ENCODE measurements at places on chromosomes 5 and 9. TPM values are rescaled to one million over a fixed set of nuclear protein-coding genes. Genes with fewer than 3 reads are reported as not detected.

GLRA1 gene
- not detected for total RNA-seq

DRD1 gene
- not detected for total RNA-seq

TRIP13 gene
- 33.0 TPM for total RNA-seq

IFNE gene
- total RNA-seq: not detected

KIAA1958 gene
- total RNA-seq: 11.4 TPM

PRELID2 gene
- 20.3 TPM for total RNA-seq

BTNL3 gene
- total RNA-seq: not detected

GHR gene
- total RNA-seq: not detected

GRCh38 chr5:1224631-1225030 is 550 bp upstream of the SLC6A18 start:
- H3K4me3 ChIP-seq: no peak overlapping the region
- no peak overlapping the region for H3K27ac ChIP-seq
- peaks cover 9% of the 10 kb centered on the region for H3K27me3 ChIP-seq
- DNase-seq: no peak
- no peaks in the 10 kb centered on the region for H3K36me3 ChIP-seq
- no peaks in the 10 kb centered on the region for H3K4me1 ChIP-seq

DNA sequence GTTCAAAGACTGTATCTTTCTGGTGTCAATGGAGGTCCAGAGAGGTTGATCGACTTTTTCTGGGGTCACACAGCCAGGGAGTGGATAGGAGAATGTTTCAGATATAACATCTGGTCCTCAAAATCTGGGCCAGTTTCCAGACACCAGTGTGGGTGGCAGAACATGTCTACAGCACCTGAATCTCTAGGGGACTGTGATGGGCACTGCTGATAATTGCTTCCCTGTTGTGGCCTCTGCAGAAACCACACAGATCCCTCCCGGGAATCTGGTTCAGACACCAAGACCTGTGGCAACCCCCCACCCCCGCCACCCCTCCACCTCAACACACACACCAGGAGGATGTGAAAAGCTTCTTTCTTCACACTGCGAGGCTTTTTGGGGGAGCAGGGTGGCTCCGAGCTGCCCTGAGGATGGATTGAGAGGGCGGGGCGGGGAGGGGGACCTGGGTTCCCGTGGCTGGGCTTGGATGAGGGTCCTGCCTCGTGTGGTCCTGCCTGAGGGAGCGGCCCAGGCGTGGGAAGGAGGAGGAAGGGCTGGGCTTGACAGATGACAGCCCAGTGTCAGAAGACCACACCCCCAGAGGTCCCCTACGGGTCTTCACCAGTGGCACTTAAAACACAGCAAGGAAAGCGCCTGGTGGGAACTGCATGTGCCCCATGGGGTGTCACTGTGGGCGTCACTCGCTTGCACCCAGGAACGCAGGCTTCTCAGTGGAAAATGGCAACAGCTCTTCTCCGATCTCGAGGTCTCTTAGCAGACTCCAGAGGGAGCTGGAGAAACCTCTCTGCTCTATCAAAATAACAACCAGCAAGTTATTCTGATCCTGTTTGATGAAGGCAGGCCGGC is 55.2 kb downstream of the TRIP13 start:
- H3K4me3 ChIP-seq: no peak overlapping the region
- H3K4me1 ChIP-seq: no peaks in the 10 kb centered on the region
- no peak overlapping the region for H3K27ac ChIP-seq
- H3K36me3 ChIP-seq: no peaks in the 10 kb centered on the region

- H3K4me1 ChIP-seq: no peaks in the 10 kb centered on the region
- DNase-seq: no peak
- H3K4me3 ChIP-seq: no peak overlapping the region
- H3K27ac ChIP-seq: no peak overlapping the region
- no peaks in the 10 kb centered on the region for H3K27me3 ChIP-seq
- H3K36me3 ChIP-seq: no peaks in the 10 kb centered on the region
Observed at GRCh38 chr9:94110821-94111252, 26.6 kb downstream of the PTPDC1 start.

GRCh38 chr5:4945296-4945695 is 194.8 kb upstream of the ADAMTS16 start:
- peaks cover 19% of the 10 kb centered on the region for H3K27me3 ChIP-seq
- H3K4me3 ChIP-seq: no peak overlapping the region
- no peaks in the 10 kb centered on the region for H3K36me3 ChIP-seq
- no peak for DNase-seq
- no peaks in the 10 kb centered on the region for H3K4me1 ChIP-seq
- no peak overlapping the region for H3K27ac ChIP-seq

DNA sequence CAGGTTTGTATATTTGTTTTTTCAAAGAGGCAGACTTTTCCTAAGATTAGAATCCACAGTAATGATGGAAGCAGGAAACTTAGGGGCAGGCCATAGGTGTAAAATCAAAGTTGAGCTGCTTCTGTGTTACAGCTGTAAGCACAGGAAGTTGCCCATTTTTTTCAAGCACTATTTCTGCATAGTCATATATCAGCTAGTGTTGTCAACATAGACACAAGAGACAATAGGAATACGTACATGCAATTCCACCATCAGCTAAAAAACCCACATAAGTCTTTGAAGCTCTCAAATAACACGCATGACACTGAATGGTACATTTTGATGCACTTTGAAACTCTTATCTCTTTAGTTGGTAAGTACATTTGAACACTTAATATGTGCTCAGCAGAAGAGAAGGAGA is 20.2 kb upstream of the SMIM15 start:
- DNase-seq: no peak
- no peaks in the 10 kb centered on the region for H3K4me1 ChIP-seq
- no peaks in the 10 kb centered on the region for H3K36me3 ChIP-seq
- H3K4me3 ChIP-seq: no peak overlapping the region

- H3K4me1 ChIP-seq: no peaks in the 10 kb centered on the region
- no peak overlapping the region for H3K27ac ChIP-seq
- no peak for DNase-seq
- H3K27me3 ChIP-seq: no peaks in the 10 kb centered on the region
- no peaks in the 10 kb centered on the region for H3K36me3 ChIP-seq
Observed at GRCh38 chr5:122183788-122184170, 54.4 kb downstream of the ZNF474 start.

- no peaks in the 10 kb centered on the region for H3K4me1 ChIP-seq
- no peaks in the 10 kb centered on the region for H3K27me3 ChIP-seq
- no peaks in the 10 kb centered on the region for H3K36me3 ChIP-seq
- no peak for DNase-seq
- H3K4me3 ChIP-seq: no peak overlapping the region
- H3K27ac ChIP-seq: no peak overlapping the region
Observed at GRCh38 chr5:174090129-174090528, 44.6 kb downstream of the NSG2 start.

- no peak overlapping the region for H3K4me3 ChIP-seq
- no peaks in the 10 kb centered on the region for H3K27me3 ChIP-seq
- DNase-seq: no peak
Observed at GRCh38 chr5:24805230-24805629, 160.5 kb upstream of the CDH10 start.

DNA sequence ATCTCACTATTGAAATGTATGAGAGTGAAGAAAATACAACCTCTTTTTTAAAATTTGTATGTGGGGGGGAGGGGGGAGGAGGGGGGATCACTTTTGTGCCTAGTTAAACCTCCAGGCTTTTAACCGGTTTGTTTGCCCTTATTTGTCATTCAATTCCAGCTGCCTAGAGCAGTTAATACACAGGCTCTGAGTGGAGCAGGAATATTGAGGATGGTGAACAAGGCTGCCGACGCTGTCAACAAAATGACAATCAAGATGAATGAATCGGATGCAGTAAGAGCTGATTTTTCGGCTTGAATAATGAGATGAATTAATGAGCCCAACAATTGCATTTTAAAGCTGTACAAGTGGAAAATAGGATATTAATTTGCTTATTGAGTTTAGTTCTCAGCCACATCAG is 28.7 kb upstream of the SNX24 start:
- no peaks in the 10 kb centered on the region for H3K4me1 ChIP-seq
- no peak for DNase-seq
- H3K27ac ChIP-seq: no peak overlapping the region

DNA sequence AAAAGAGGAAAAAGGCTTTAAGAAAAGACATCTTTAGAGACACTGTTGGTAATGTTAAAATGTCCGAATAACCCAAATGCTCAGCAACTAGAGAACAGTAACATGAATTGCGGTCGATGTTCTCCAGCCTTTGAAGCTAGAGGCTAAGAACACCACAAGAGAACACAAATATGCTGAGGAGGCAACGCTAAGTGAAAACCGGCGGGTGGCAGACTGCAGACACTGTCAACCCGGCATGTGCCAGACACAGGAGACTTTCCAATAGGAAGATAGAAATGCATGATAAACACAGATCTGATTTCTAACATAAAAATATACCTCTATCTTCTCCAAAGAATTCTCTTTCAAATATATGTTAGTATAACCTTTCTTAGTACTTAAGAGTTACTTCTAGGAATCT is 18.4 kb upstream of the DDX41 start:
- H3K27ac ChIP-seq: no peak overlapping the region
- no peaks in the 10 kb centered on the region for H3K4me1 ChIP-seq
- DNase-seq: no peak
- H3K27me3 ChIP-seq: no peaks in the 10 kb centered on the region
- no peak overlapping the region for H3K4me3 ChIP-seq

GRCh38 chr5:171604195-171604594 is 181.4 kb upstream of the SMIM23 start:
- no peaks in the 10 kb centered on the region for H3K36me3 ChIP-seq
- no peak for DNase-seq
- H3K4me3 ChIP-seq: no peak overlapping the region
- no peaks in the 10 kb centered on the region for H3K4me1 ChIP-seq
- H3K27ac ChIP-seq: no peak overlapping the region
- H3K27me3 ChIP-seq: no peaks in the 10 kb centered on the region

DNA sequence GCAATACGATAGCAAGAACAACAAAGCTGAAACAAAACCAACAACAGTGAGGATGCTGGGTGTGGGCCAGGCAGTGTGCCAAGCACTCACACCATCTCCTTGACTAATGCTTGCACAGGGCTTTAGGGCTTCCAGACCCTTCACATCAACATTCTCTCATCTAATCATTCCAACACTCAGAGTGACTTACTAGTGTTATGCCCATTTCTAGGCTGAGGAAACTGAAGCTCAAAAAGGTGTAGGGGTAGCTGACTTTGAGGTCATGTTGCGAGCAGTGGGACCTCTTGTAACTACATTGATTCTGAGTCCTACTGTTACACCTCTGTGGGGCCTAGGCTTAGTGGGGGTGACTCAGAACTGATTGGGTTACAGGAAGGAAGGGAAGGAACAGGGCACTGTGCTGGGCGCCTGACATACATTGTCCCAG is 9.7 kb downstream of the ANGPTL2 start:
- no peaks in the 10 kb centered on the region for H3K36me3 ChIP-seq
- no peaks in the 10 kb centered on the region for H3K27me3 ChIP-seq
- DNase-seq: no peak
- no peak overlapping the region for H3K4me3 ChIP-seq
- H3K4me1 ChIP-seq: peaks cover 54% of the 10 kb centered on the region
- no peak overlapping the region for H3K27ac ChIP-seq

- H3K27me3 ChIP-seq: no peaks in the 10 kb centered on the region
- DNase-seq: peak; percentile 25
- H3K4me1 ChIP-seq: 0 out of 2 replicates have a peak, but pooled peaks cover 6% of the 10 kb centered on the region
- H3K27ac ChIP-seq: no peak overlapping the region
Observed at GRCh38 chr9:127279717-127280285, 15.2 kb downstream of the GARNL3 start.

DNA sequence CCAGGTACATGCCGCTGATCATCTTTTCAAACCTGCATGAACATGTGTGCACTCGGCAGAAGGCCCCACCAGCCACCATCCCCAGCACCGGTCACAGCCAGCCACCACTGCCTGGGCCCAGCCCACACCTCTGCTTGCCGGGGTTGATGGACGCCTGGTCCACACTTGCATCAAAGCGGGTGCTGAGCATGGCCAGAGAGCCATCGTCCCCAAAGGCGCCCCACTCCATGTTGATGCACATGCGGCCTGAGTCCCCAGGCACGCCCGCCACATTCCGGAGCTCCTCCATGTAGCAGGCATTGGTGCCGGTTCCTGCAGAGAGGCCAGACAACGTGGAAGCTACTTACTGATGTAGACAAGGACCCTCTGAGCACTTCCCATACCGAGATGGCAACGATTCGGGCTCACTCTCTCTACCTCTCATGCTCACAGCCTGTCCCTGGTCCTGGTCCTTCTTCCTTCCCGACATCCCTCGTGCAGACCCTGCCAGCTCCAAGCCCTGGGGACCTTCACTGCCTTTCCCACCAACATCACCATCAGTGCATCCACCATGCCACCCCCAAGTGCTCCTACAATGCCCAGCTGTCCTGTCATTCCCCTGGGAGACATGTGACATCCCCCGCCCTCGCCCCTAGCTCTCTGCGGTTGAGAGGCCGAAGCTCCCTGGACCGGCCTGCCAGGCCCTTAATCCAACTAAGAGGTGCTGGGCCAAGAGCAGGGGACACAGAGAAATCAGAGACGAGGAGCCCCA is 17.2 kb downstream of the HK3 start:
- H3K36me3 ChIP-seq: no peaks in the 10 kb centered on the region
- peaks cover 16% of the 10 kb centered on the region for H3K27me3 ChIP-seq
- DNase-seq: no peak

DNA sequence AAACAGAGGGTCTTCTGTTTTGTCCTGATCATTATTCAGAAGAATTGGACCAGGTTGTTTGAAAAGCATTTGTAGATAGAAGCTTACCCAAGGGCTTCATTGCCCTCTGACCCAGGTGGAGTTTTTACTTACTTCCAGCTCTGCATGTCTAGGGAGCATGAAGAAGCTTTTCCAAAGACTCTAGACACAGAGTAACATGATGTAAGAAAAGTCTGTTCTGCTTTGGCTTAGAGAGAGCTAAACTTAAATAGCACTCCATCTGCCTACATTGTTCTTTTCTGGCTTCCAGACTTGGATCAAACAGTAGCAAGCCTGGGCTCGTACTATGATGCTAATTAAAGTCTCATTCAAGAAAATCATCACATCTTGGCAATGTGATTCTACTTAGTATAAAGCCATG is 112.1 kb downstream of the SNCAIP start:
- H3K4me3 ChIP-seq: no peak overlapping the region
- no peak overlapping the region for H3K27ac ChIP-seq
- H3K27me3 ChIP-seq: no peaks in the 10 kb centered on the region
- no peak for DNase-seq
- H3K4me1 ChIP-seq: no peaks in the 10 kb centered on the region

DNA sequence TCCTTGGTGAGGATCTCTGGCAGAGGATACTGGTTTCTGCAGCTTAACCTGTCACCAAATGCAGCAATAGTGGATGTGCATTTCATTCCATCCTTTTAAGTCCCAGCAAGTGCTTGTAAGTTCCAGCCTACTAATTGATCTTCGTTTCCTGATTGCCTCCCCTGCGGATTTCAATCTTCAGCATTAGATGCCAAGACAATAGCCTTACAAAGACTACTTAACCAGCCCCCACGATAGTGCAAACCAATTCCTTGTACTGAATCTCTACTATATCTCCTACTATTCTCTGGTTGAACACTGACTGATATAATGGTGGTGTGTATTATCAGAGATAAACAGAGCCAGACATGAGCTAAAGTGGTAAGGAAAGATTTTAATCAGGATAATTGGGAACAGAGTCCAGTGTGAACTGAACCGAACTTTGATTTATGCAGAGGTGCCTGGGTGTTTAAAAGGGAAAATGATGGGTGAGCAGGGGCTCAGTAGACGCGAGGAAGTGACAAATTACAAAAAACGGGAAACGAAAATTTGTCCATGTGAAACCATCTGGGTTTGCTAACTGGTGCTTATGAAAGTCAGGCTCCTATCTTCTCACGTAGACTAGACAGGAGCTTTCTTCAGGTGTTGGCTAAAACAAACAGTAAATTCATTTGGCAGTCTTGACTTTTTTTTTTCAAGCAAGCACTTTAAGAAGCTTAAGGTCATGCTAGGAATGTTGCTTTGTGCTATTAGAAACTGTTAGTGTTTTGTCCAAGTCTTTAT is 106.9 kb upstream of the ST8SIA4 start:
- H3K27me3 ChIP-seq: no peaks in the 10 kb centered on the region
- no peak for DNase-seq
- no peak overlapping the region for H3K4me3 ChIP-seq
- H3K4me1 ChIP-seq: no peaks in the 10 kb centered on the region
- H3K36me3 ChIP-seq: no peaks in the 10 kb centered on the region

All from HepG2 (cell line).